ENCODE measurements at places on chromosomes 1 and 21.

DNA sequence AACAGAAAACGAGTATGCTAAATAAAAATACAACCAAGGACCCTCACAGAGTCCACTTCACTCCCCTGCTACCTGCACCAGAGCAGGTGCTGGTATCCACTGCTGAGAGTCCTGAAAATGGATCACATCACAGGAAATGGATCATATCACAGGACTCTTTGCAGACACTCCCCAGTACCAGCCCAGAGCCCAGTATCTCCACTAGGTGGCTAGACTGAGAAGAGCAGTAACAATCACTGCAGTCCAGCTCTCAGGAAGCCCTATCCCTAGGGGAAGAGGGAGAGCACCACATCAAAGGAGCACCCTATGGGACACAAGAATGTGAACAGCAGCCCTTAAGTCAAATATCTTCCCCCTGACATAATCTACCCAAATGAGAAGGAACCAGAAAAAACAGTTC, 28.0 kb downstream of the AGBL4 start:
- DNase-seq, result no peak

DNA sequence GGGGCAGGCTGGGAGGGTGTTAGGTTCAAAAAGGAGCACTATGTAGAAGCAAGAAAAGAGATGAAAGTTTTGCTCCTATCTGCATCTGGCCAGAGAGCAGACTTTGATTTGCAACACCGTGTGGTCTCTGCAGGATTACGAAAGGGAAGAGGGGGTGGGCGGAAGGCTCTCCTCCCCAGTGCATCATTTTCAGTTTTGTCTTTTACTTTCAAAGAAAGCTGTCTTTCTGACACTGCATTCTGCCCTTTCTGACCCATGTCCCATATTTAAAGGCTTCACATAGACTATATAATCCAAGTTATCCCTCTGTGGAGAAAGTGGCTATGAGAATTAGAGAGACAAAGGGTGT, 126.5 kb downstream of the RHOU start:
- DNase-seq, result no peak

DNA sequence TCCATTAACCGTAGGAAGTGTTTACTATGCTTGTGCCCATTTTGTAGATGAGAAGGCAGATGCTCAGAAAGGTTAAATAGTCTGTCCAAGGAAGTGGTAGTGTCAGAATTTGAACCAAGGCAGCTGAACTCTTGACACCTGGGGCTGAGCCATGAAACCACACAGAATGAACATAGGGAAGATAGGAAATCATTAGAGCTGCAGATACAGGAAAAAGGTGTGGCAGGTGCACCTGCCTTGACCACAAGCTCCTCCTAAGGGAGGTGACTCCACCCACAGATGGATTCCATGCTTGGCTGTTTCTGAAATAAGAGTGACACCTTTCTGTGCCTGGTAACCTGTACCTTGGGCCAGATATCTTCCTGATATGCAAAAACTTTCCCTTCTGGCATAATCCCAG, 69.9 kb upstream of the IGSF21 start:
- no peak for DNase-seq

DNA sequence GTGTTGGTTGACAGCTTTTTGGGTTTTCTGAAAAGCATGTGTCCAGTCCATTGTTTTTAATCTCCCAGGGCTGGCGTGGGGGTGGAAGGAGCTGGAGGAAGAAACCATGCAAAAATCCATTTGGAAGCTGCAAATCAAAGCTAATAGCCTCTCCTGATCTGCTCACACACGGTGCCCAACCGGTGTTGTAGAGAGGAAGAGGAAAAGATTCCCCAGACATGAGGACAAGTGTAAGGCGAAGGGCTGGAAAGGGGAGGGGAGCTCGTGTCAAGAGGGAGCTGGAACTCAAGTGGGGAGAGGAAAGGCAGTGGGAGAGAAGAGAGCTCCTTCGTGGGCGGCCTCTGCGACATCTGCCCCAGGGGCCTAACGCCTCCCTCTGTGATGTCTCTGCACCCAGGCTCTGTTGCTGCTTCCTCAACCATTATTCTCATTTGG, 112.3 kb upstream of the IRF2BP2 start:
- DNase-seq, result no peak

- no peak for DNase-seq
These were observed 102.3 kb downstream of the RPE65 start for GRCh38 chr1:68347415-68347814.

DNA sequence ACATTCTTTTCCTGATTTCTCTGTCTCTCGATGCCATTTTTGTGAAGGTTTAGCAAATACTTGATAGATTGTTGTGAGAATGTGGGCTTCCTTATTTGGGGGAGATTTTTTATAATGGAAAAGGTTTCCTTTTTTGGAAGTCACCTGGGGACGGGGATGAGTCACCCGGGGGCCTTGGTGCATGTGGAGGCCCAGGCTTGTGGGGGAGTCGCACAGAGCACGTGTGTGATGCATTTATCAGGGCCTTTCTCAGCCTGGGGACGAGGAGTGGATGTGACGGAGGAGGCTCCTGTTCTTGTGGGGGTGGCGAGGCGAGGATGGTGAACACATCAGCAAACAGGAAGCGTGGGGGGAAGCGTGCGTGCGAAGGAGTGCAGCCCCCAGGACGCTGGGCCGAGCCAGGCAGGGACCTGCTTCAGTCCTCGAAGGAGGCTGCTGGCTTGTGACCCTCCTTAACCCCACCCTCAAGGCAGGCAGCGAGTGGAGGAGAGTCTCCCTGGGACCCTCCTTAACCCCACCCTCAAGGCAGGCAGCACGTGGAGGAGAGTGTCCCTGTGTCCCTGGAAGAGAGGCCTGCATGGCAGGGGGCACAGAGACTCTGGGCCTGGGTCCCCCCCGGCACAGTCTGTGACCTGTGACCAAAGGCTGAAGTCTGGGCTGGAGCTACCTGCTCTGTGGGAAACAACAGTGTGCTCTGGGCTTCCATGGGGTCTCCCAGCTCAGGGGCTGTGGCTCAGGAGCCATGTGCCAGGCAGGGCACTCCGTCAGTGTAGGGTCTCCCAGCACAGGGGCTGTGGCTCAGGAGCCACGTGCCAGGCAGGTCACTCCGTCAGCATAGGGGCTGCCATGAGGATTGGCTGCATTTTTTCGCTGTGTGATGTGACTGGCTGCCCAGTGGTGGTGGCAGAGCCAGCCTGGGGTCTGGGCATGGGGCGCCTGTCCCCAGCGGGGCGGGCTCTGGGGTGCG, 57.2 kb downstream of the AGPAT3 start:
- DNase-seq, result no peak

- DNase-seq, result no peak
These were observed 46.5 kb upstream of the PODN start for GRCh38 chr1:53015508-53015860.

DNA sequence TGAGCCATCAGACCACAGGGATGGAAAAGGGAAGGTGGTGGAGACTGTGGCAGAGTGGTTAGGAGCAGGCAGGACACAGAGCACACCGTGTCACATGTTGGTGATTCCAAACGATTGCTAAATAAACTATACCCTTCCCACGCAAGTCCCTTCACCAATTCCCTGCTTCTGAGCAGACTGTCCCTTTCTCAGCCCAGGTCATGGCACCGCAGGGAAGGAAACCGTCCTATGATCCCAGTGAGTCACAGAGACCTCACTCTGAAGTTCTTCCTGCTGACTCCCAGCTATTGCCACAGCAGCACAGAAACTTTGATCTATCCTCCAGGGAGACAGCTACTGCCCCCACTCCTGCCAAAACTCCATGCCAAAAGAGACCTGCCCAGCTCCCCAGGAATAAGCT, 19.2 kb downstream of the RIMS3 start:
- no peak for DNase-seq

DNA sequence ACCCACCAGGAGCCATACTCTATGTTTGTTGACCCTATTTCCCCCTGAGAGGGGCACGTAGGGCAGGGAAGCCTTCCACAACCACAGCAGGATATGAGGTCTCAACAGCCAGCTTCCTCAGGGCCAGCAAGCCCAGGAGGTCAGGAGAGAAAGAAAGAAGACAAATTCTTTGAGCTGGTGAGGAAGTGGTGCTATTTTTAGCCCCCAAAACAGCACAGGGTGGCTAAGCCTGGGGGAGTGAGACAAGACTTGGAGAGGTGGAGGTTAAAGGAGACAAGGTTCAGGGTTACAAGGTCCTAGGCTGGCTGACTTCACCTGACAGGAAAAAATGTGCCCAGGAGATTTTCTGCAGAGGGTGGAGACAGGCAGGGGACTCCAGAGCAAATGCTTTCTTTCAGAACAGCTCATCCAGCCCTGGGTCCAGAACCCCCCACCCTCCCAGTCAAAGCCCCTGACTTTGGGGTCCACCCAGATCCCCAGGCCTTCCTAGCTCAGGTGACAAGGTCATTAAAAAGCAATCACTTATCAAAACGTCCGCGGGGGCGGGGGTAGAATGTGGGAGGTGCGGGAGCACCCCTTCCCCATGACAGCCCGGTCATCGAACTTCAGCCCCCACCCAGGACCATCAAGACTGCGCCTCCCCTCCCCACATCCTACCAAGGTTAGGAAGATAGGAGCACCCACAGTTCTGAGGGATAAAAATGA, 1.3 kb downstream of the SV2A start:
- DNase-seq, result no peak

- no peak for DNase-seq
These were observed 1198.9 kb downstream of the PLA2G4A start for GRCh38 chr1:188027613-188028012.

DNA sequence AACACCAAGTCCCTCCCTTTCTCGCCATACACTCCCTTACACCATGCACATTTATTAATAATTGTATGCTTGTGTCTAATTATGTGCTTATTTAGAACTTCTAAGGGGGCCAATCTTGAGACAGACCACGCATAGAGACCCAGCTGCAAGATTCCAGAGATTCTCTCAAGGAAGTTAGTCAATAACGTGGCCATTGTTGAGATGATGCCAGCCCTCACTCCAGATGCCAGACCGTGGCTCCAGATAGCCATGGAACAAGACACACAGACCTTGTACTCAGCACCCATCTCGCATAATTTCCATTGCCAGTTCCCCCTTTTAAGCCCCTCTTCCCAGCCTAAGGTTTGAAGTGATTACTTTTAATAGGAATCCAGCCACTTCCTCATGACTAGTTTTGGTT, 62.4 kb downstream of the DIRAS3 start:
- no peak for DNase-seq

GRCh38 chr1:243256590-243256989, 749 bp downstream of the SDCCAG8 start:
- DNase-seq, result no peak

DNA sequence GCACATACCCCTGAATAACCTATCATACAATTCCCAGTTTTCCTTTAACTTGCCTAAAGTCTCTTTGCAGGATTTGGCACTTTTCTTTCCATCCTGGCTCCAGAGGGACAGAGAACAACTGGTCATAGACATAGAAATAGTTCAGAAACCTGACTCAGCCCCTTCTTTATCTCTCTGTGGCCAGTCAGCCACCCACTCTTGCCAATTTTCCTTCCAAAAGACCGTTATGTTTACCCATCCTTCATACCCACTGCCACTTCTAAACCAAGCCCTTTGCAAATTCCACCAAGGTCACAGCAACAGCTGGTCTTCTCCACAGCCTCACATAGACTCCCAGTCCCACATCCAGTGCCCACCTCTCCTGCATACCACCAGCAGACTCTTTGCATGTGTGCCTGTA, 127.2 kb upstream of the FGGY start:
- no peak for DNase-seq

GRCh38 chr1:221283532-221283931, 404.3 kb downstream of the HLX start:
- no peak for DNase-seq

DNA sequence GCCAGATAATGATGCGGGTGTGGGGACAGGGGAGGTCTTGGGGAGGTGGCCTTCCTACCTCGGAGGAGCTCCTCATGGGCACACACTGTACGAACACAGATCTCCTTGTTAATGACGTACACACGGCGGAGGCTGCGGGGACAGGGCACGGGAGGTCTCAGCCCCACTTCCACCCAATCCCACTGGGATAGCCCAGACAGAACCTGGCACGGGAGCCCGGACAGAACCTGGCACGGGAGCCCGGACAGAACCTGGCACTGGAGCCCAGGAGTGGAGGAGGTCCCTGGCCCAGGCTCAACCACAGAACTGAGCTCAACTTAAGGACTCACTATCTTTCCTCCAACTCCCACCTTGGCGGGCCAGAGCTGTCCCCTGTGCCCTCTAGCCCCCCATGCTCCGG, 5.2 kb downstream of the MFAP2 start:
- no peak for DNase-seq

DNA sequence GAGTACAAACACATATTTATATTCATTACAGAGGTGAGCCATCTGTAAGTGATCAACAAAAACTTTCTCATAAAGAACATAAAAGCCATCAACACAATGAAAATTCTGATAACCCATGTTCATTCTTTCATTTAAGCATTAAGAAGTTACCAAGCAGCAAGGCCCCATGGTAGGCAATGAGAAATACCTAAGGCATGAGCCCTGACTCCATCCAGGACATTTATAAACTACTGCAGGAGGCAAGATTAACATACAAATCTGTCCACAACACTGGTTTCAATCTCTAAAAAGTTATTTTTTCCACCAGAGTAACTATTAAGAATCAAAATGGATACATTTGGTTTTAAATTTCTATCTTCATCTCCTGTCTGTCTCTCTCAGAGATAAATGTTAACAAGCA, 76.1 kb downstream of the SIPA1L2 start:
- DNase-seq, result no peak

- no peak for DNase-seq
These were observed 6.8 kb upstream of the KCNN3 start for GRCh38 chr1:154876842-154877369.

DNA sequence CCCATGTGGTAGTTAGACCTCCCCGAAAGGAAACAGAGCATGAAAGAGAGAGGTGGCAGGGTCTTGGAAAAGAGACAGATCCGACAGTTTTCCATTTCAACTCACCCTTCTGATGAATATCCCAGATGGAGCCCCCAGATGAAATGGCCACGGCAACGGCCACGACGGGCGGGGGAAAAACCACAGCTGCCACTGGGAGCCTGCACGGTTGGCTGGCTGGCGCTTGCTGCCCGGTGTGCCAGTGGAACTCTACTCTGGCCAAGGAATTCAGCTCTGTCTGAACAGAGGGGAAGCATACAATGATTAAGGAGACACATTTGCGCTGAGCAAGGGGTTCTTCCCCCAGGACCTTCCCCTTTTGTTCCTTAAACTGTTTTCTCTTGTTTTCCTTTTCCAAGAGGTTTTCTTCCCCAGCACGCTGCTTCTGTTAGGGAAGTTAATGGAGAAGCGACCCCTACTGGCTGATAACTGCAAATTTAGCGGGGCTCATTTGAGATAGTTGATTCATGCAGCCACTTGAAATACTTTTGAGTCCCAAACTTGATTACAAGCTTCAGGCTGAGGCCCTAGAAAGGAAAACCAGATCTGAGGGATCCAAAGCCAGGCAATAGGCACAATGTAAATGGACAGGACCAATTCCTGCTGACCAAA, 1122.5 kb downstream of the NCAM2 start:
- DNase-seq, result no peak

DNA sequence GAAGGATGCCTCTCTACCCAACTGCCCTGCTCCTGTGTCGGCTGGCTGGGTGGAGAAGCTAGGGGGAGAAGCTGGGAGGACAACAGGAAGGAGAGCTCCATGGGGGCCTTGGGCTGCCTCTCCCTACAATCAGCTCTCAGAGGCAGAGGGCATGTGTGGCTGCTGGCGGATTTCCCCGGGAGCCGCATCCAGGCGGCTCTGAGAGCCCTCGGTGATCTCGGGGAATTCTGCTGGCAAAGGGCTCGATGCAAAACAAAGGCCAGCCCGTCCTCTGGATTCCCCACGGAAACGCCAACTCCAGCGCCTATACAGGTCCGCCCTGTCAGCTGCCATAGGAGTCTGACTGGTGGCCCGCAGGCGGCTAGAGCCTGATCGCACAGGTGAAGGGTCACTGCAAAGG, 26.4 kb upstream of the EVA1B start:
- no peak for DNase-seq

- DNase-seq, result no peak
These were observed 106.7 kb upstream of the COL6A1 start for GRCh38 chr21:45874716-45875415.

- DNase-seq, result no peak
These were observed 275.4 kb upstream of the BEND5 start for GRCh38 chr1:49052102-49052501.

All from liver (tissue), 10 donors.